ENCODE measurements at places on chromosomes 5 and 9.

DNA sequence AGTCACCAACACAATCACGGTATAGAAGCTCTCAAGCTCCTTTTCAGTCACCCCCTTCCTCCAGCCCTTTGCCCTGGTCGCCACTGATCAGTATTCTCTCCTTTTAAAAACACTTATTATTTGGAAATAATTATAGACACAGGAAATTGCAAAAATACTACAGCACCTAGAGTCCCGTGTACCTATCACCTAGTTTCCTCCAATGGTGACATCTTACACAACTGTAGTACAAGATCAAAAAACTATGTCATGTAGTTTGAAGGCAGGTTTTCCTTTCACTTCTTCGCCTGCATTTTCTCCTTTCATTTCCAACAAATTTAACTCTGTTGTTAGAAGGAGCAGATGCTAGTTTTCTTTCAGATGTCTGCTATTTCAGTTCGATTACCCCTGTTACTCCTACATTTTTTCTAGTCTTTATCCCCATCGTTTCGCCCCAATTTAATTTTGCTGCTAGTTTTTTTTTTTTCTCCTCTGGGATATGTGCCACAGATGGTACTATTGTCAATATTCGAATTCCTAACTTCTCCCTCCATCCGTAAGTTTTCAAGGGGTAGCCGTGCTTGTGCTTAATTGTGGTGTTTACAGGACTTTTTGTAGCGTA lies 612 bp upstream of the ATG10 start:
- DNase-seq = no peak

DNA sequence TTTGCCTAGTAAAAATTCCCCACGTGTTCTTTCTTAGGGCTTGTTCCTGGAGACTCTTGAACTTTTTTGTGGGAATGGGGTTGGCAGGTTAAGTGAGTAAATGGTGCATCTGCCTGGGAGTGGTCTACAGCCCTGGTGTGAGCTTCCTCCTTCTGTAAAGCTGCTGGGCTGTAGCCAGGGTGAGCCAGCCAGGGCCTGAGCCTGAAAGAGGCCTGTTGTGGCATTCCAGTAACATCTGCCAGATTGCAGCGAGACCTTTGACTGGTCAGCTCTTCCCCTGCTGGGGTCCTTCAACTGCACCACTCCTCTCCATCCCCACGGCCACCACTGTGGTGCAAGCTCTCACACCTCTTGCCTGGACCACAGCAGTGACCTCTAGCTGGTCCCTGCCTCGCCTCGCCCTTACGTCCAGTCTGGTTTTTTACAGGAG lies 47.5 kb downstream of the SLC22A5 start:
- no peak for DNase-seq

- no peak for DNase-seq
Observed at GRCh38 chr5:123204251-123204650, 115.2 kb downstream of the PRDM6 start.

GRCh38 chr5:173472784-173473278 lies 143.6 kb downstream of the BOD1 start:
- DNase-seq = no peak

DNA sequence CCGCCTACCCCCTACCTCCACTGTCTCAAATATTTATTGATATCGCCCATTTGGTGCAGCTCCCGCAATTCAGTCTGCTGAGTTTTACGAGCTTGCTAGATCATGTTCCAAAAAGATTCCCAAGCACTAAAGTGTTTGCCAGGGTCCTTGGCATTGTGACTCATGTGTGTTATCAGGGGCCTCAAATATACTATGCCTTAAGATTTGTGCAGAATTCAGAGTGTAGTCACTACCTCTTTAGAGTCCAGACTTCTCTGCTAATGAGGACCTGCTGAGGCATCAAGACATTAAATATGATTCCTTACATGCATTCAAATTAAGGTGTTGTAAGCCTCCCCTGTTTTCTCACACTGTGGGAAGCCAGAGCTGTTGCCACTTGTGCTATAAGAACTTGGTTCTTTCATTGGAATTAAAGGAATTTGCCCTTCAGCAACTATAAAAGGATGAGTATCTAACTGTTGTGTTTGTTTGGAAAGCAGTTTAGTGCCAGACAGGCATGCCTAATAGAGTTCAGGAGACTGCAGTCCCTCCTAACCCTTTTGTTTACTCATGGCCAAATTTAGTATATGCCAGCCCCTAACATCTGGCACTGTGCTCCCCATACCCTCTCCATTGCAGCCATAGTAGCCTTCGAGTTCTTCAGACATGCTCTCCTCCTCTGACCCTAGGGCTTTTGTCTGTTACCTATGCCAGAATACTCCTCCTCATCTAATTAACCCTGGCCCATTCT lies 316.4 kb downstream of the NR3C1 start:
- no peak for DNase-seq

DNA sequence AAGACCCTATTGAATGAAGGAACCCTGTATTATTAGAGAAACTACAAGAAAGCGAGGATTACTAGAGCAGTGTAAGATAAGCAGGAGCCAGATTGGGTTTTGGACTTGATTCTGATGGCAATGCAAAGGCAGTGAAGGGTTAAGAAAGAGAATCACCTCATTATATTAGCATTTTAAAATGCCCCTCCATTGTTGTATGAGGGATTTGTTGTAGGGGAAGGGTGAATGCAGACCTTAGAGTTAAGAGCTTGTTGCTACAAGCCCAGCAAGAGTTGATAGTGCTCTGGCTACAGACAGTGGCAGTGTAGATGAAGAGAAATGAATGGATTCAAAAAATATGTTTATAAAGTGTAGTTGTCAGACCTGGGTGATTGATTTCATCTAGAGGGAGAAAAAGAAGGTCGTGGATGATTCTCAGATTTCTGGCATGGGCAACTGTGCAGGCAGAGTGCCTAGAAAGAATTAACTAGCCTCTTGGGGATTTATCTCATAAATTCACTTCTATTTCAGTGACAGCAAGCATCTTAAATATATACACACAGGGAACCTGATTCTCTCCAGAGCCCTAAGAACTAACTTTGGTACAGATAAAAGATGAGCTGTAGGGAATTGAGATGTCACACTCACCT lies 344.8 kb downstream of the ARRDC3 start:
- DNase-seq = no peak

GRCh38 chr5:143215690-143216089 lies 187.8 kb downstream of the NR3C1 start:
- DNase-seq = no peak

DNA sequence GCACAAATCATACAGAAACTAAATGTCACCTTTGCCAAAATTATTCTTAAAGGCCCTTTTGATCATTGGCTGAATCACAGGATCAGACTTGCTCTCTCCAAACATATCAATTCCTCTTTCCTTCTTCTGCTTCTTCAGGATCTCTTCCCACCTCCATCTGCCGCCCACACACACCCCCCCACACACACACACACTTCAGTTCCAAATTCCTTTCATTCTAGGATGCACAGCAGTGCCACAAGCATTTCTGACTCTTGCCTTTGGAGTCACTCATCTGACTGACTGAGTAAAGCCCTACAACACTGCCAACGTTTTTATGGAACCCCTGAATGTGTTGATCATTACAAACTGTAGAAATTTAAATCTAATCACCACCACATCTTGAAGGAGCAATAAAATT lies 22.9 kb downstream of the DNAH5 start:
- DNase-seq = no peak

DNA sequence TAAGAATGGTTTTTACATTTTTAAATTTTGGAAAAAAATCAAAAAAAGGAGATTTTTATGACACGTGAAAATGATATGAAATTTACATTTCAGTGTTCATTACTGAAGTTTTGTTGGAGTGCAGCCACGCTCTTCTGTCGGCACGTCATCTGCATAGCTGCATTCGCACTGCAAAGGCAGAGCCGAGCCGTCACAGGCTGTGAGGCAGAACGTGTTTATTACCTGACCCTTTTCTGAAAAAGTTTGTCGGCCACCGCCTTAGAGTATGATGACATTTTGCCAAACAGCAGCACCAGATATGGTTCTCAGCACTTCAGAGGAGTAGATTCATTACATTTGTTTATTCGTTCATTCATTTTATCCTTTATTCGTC lies 24.1 kb downstream of the HRH2 start:
- DNase-seq = no peak

DNA sequence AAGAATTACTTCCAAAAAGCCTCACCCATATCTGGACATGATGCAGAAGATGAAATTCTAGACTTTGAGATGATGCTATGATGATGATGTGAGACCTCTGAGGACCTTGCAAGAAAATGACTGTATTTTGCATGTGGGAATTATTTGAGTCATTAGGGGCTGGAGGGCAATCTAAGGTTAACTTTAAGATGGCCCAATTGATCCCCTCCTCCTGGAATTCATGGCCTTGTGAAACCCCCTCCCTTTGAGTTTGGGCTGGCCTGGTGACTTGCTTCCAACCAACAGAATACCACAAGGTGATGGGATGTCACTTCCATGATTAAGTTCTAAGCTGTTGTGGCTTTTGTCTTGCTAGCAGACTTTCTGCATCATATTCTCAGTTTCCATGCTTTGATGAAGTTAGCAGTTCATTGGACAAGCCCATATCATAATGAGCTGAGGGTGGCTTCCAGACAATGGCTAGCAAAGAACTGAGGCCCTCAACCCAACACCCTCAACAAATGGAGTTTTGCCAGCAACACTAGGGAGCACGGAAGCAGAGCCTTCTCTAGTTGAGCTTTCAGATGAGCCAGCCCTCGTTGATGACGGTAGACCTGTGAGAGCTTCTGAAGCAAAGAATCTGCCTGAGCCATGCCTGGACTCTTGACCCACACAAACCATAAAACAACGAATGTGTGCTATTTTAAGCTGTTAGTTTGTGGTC lies 7.4 kb upstream of the AMACR start:
- no peak for DNase-seq

DNA sequence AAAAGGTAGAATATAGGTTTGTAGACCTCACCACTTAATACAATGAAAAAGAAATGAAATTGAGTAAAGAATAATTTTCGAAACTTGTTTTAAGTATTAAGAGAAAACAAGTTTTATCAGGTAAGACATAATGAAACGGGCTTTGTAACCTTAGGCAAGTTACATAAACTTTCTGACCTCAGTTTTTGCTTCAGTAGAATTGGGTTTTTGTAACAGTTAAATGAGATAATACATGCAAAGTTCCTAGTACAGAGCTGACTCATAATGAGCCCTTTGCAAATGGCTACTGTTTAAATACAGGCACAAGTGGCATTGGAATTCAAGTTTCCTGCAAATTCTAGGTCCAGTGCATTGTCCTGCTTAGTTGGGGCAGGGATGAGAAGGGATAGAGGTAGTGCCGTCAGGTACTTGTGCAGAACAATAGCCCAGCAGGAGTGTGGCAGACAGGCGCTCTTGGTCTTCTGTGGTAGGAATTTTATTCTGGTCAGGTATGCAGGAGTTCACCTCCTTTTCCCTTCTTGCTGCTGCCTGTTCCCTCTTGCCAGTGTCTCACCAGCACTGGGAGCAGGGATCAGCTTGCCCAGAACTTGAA lies 203.8 kb downstream of the PBX3 start:
- DNase-seq = no peak

GRCh38 chr5:145484158-145484557 lies 351.0 kb downstream of the PRELID2 start:
- no peak for DNase-seq

DNA sequence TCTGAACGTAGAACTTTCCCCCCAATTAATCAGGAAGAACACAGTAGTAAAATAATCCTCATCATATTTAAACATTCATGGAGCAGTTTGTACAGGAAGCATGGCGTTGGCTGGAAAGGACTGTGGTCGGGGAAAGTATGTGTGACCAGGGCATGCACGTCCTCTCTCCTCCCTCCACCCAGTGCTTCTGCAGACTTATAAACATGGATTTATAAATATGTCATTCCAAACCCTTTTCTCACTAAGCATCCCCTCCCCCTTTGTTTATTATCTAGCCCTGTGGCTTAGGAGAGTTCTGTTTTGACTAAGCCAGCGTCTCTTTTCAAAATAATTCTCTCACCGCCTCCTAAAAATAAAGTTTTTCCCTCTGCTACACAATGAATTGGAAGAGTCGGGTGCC lies 70.4 kb upstream of the DAP start:
- no peak for DNase-seq

- no peak for DNase-seq
Observed at GRCh38 chr9:134666831-134667230, 25.2 kb downstream of the COL5A1 start.

- DNase-seq = no peak
Observed at GRCh38 chr9:70303268-70303667, 44.5 kb downstream of the SMC5 start.

DNA sequence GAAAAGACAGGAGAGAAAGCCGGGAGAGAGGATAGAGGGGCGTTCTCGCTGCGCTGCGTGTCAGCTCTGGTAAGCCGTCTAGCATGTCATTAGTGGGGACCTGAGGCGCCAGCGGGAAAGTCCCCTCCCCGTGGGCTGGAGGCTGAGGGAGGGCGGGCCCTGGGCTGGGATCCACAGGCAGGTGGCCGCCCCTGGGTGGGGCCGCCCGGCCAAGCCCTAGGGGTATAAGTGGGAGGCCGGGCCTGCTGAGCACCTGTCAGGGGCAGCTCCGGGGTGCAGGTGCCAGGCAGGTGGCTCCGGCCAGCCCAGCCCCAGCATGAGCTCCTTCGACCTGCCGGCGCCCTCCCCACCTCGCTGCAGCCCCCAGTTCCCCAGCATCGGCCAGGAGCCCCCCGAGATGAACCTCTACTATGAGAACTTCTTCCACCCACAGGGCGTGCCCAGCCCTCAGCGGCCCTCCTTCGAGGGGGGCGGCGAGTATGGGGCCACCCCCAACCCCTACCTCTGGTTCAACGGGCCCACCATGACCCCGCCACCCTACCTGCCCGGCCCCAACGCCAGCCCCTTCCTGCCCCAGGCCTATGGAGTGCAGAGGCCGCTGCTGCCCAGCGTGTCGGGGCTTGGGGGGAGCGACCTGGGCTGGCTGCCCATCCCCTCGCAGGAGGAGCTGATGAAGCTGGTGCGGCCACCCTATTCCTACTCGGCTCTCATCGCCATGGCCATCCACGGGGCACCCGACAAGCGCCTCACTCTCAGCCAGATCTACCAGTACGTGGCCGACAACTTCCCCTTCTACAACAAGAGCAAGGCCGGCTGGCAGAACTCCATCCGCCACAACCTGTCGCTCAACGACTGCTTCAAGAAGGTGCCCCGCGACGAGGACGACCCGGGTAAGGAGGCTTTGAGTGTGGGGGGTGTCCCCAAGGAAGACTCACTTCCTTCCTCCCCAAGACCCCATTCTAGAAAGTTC lies at the start of gene FOXI1:
TSS of gene FOXI1 (plus strand) at position 256 of the 970 bp plus-strand sequence. CDS start at position 317, 61 bp downstream.
- DNase-seq = no peak

Measured in stimulated activated CD4-positive, alpha-beta T cell treated with anti-CD3 and anti-CD28 coated beads, TNF-alpha, amount 100 ng/mL, for 4 hours (primary cell).